COR-L47 (cell line): ENCODE measurements at places on chromosomes 1 and 21.
A peak's percentile ranks its signal among the peaks of the same experiment; 100 is the strongest.

DNA sequence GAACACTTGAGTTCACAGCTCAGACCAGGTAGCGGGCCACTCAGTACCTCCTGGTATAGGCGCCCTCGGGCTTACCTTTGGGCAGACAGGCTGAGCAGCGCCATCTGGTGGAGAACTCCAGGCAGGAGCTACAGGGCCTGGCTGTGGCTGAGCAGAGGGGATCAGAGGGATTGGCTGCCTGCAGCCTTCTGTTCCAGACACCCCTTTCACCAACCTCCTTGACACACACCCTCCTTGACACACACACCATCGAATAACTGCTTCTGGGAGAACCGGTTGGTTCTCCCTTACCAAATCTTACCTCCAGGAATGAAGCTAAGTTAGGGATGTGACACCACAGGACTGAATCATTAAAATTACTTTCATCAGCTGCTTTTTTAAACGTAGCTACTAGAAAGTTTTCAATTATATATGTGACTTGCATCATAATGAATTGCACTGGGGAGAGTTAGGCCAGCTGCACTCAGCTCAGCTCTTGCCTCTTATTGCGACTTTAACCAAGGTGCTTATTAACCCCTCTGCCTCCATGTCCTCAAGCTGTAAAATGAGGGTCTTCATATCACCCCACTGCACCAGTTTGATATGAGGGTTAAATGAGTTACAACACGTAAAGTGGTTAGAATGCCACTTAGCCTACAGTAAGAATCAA, 6.6 kb downstream of the LIN28A start:
- peak; percentile 76 for DNase-seq

- DNase-seq, result no peak
Observed at GRCh38 chr1:213585402-213585801, 402.4 kb upstream of the PROX1 start.

- DNase-seq, result peak; percentile 52
Observed at GRCh38 chr21:29718081-29718815, 221.5 kb downstream of the GRIK1 start.

DNA sequence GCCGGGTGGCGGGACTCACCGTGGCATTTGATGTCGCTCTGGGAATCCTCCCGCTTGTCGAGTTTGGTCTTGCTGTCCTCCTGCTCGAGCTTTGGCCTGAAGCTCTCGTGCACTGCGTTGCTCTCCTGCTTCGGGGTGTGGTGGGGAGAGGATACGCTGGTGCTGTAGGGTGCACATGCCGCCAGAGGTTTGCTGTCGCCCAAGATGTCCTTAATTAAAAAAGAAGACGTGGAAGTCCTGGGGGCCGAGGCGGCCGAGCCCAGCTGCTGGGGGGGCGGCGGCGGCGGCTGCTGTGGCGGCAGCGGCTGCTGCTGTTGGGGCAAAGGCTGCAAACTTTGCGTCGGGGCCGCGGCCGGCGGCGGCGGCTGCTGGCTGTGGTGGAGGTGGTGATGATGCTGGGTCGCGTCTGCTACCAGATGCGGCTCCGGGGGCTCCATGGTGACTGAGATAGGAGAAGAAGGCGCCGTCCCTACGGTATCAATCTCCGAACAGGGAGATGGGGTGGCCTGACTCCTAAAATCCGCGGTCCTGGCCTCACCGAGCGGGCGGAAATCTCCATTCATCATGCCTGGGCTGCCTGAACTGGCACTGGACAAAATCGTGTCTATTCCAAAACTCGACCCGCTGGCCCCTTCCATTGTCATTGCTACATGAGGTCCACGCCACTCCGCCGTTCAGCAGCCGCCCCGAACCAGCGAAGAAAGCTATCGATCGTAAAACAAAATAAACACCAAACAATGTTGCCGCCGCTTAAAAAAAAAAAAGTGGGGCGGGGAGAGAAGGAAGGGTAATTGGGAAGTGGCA, at the start of gene BARHL2:
Gene BARHL2, minus strand, starts transcription at position 751 of the 804 bp plus-strand sequence. Its CDS starts 107 bp downstream, at position 644.
- no peak for DNase-seq

- DNase-seq, result peak; percentile 15
Observed at GRCh38 chr1:42003433-42003832, 84.7 kb upstream of the HIVEP3 start.

DNA sequence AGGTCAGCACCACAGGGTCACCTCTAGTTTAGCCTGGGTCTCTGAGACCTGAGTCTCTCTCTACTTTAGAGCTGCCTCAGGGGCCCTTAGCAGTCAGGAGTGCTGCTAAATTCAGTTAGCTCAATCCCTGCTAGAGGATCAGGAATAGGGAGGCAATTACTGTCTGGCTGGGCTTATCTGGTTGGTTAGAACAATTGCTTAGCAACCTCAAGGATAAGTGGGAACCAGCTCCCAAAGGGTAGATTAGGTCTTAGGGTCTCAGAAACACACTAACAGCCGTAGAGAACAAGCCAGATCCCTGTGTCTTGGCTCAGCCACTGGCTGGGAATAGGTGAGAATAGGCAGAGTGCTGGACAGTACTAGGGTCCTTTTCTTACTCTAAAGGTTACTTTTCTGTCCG, 7.7 kb downstream of the PM20D1 start:
- no peak for DNase-seq
